ENCODE measurements at places on chromosomes 7 and 10.

DNA sequence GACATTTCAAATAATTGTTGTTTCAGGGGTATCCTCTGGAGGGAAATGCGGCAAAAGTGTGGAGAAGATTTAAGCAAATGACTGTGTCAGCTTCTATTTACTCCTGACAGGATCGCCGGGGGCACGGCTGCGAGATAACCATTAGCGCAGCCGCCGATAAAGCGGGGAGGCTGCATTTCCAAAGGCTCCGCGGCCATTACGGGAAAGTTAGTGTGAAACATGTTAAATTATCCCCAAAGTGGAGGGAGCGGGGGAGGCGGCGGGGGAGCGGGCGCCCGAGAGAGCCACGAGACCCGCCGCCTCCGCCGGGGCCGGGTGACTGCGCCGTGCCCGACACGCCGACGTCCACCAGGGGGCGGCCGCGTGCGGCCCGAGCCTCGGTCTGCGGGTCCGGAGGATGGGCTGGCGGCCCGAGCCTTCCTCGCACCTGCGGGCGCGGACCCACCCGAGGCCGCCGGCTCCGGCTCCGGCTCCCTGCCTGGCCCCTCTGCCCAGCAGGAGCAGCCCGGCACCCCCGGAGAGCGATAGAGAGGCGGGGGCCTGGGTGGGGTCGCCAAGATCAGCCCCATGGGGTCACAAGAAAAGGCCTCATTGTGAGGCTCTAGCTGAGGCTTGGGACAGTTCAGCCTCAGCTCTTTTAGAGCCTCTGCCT lies 74.4 kb upstream of the PAX2 start:
- DNase-seq = no peak

DNA sequence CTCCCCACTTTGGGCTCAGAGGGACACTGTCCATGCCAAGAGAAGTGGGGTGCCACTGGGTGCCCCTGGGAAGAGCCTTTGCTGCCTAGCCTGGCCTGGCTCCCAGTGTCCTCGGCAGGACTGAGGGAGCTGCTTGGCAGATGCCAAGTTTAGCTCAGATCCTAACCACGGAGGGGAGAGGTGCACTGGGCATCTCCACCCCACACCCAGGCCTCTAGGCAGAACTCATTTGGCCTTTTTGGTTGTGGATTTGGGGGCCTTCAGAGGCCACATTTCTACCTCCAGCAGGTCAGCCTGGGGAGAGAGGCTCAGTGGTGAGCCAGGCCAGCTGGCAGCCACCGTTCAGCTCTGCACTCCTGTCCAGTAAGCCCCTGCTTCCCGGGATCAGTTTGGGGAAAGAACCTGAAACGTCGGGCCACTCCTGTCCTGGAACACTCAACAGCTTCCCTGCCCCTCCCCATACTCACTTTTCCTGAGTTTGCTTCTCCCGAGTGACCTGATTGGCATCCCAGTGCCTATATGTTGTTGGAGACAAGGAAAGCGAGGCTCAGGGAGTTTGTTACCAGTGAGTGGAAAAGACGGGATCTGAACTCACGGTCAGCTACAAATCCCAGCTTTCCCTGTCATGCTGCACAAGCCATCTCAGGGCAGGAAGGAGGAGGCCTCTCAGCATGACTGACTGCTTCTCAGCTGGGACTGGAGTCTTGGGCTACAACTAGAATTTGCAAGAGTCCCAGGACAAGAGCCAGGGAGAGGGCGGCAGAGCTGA lies 11.2 kb upstream of the CXCL12 start:
- no peak for DNase-seq

DNA sequence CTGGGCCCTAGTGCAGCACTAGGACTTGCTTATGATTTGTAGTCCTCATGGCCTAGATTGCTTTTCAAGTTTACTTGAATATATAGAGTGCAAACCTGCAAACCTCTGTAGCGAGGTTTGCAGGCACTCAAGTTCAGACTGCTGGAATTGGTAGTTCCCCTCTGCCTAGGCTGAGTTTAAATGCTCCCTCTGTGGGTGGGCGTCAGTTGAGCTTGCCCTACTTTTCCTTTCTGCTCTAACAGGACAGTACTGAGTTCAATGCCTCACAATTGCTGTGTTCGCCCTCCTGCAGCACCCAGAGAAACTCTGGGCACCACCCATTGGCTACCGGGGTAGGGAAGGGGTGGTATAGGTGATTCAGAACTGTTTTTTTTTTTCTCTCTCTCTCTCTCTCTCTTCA lies 31.6 kb downstream of the MYO3A start:
- DNase-seq = no peak

DNA sequence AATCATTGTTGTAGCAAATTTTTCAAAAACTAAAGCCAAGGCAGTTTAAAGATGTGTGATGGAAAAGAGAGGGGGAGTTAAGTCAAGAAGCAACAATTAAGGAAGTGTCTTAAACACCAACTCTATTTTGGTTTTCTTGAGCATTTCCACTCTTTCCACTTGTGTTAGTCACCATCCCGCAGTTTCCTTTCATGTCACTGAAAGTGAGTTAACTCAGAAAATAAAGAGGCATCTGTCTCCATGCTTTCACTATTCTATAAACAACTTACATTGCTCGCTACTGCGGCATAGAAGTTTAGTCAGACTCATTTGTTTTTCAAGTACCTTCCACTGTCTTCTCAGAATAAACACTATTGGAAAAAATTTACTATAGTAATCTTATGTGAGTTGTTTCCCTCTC lies 284.9 kb upstream of the SEMA3D start:
- no peak for DNase-seq

GRCh38 chr10:5460468-5461202 lies 38.7 kb downstream of the CALML5 start:
- no peak for DNase-seq

DNA sequence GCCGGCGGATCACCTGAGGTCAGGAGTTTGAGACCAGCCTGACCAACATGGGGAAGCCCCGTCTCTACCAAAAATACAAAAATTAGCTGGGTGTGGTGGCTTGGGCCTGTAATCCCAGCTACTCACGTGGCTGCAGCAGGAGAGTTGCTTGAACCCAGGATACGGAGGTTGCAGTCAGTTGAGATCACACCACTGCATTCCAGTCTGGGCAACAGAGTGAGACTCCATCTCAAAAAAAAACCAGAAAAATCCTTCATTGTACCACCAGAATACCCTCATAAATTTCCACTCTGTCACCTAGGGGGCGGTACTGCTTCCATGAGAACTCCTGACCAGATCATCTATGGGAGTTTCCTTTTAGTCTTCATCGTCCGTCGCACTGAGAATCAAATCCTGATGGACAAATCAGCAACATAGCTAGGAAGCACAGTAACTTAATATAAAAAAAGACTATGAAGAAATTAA lies 225.8 kb upstream of the KLF14 start:
- DNase-seq = no peak

GRCh38 chr10:131692686-131693334 lies 208.0 kb upstream of the PPP2R2D start:
- DNase-seq = no peak
